OCI-LY7 (cell line): ENCODE measurements at places on chromosomes 1 and 21.

- DNase-seq, result no peak
These were observed 201.8 kb downstream of the DISC1 start for GRCh38 chr1:231828182-231828920.

DNA sequence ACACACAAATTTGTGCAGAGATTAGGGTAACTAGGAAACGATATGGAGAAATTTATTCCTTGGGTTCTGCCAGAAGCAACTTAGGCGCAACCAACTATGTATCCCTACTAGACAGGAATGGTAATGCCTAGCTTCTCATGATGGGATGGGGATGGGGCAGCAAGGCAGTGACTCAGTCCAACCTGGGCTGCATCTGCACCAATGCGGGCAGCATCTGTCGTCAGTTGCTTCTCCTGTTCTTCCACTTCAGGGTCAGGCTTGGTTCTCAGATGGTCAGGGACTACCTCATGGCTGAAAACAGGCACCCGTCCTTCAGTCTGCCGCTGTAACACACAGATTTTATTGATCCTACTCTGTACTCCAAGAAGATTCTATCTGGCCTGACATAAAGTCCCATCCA, 2.9 kb downstream of the MED8 start:
- DNase-seq, result no peak

DNA sequence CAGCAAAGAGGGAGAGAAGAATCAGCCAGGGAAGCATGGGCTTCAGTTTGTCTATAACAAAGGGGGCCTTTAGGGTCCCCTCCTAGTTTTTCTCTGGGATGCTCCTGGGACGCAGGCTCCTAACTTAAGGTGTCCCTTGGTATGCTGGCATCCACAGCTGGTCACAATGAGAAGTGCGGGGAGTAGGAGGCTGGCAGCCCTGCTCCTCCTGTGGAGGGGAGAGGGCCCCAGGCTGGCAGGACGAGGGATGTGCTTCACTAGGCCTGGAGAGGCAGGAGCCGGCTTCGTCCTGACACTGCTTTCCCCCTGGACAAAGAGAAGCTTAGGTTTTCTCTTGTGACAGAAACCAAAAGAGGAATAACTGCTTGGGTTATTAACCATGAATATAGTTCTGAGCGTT, 67.6 kb downstream of the NENF start:
- no peak for DNase-seq

GRCh38 chr1:33043267-33044092, 6.8 kb upstream of the AK2 start:
- DNase-seq, result no peak

- no peak for DNase-seq
These were observed 69.6 kb downstream of the LHX4 start for GRCh38 chr1:180299479-180300221.

- DNase-seq, result peak; percentile 54
These were observed 32.9 kb downstream of the ARHGEF10L start for GRCh38 chr1:17572264-17572985.

GRCh38 chr1:117166076-117166475, 44.5 kb upstream of the TRIM45 start:
- no peak for DNase-seq

DNA sequence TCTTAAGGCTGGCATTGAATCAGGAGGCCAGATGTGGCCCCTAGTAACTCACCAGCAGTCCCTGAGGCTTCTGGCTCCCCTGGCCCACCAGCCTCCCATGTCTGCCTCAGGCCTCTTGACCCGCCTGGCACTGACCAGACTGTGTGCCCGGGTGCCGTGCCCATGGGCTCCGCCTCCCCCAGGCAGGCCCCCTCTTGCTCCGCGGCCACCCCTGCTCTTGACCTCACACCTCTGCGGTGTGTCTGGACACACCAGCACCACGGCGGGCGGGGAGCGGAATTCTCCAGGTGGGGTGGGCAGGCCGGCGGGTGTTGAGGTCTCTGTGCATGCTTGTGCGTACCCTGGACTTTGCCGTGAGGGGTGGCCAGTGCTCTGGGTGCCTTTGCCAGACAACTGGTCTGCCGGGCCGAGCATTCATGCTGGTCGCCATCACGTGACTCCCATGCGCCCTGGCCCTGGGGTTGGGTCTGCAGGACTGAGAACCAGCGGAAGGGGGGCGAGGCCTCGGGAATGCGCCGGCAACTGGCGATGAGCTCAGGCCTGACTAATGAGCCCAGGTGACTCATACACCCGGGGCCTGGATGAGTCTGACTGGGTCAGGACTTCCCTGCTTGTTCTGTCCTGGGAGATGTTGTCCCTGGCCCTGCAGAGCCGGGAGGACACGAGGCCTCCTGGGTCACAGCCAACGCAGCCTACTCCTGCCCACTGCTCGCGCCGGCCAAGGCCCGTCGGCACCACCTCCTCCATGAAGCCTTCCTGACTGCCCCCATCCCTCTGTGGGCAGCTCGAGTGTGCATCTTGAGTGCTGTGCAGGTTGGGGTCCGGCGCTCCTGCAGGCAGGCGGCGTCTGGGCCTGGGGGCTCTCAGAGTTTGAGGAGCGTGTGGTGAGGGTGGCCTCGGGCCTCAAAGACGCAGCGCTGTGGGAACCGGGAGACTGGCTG, 22.6 kb downstream of the COL18A1 start:
- DNase-seq, result no peak

DNA sequence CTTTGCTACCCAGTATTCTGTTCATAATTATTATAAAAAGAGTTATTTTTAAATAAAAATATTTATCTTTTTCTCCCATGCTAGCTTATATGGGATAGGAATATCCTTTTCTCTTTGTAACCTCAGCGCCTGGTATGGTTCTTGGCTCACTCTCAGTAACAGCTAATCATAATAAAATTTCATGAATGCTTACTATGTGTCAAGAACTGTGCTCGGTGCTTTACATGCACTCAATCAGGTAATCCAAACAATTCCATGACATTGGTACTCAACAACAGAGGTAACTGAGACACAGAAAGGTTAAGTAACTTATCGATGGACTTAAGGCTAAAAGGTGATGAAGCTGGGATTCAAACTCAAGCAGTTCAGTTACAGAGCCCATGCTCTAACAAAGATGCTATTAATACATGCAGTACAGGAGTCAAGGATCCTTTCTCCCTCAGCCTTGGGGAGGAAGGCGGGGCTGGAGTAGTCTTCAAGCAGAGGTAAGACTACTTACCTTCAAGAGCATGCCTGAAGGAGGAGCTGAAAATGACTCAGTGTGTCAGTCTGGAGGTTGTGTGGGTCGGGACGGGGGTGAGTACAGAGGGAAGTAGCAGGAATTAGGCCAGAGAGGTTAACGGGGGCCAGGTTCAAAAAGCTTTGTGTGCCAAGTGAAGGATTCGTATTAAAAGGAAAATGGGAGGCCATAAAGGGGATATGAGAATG, 73.4 kb downstream of the PLPPR5 start:
- no peak for DNase-seq

DNA sequence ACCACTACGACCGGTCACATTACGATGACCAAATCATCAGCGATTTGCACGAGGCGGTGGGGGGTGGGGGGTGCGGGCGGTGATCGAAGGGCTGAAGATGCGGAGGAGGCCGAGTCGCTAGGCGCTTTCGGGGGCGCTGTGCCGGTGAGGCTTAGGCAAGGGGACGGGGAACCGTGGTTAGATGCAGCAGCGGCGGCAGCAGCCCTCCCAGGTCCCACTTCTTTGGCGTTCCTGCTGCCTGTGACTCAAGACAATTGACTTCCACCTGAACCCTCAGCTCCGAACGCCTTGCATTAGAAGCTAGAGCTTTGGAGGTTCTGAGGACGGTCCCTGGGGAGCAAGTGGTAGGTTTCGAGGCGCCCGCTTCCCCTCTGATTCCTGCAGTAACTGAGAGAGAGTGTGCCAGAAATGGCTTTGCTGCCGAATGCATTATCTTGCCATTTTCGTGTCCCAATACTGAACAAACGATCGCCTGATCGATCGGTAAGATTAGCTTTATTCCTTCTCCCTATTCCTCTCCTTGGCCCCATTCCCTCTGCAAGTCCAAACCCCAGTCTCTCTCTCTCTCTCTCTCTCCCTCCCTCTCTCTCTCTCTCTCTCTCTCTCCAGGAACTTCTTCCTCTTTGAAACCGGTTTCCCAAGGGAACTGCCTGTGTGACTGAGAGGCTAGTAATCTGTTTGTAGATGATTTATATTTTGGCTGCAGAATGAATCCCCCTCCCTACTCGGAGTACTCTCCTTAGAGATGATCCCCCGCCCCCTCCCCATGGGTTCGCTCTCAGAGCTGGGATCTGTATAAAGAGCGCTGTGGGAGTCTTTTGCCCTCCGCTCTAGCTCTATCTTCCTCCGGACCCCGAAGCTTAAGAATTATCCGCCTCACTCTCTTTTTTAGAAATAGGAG, 735 bp upstream of the BRINP3 start:
- no peak for DNase-seq

DNA sequence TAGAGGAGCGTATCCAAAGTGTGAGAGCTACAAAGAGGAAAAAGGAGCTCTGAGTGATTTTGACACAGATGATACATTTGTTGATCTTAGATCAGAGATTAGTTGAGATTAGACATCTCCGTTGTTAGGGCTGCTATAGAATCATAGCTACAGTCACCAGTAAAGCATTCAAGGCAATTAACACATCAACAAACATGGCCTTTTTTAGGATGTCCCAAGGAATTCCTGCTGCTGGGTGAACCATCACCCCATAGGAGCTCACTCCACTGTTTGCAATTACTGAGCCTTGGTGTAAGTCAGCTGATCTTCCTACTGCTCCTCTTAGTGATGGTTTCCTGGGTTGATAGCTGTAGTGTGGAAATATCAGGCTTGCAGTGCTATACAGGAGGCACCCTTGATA, 6.7 kb upstream of the RSRP1 start:
- DNase-seq, result no peak

GRCh38 chr1:56790036-56790435, 29.2 kb downstream of the FYB2 start:
- DNase-seq, result no peak

- DNase-seq, result no peak
These were observed 2.0 kb downstream of the HCN3 start for GRCh38 chr1:155279268-155279667.

GRCh38 chr1:105204836-105205371, 1455.2 kb downstream of the AMY1C start:
- no peak for DNase-seq

DNA sequence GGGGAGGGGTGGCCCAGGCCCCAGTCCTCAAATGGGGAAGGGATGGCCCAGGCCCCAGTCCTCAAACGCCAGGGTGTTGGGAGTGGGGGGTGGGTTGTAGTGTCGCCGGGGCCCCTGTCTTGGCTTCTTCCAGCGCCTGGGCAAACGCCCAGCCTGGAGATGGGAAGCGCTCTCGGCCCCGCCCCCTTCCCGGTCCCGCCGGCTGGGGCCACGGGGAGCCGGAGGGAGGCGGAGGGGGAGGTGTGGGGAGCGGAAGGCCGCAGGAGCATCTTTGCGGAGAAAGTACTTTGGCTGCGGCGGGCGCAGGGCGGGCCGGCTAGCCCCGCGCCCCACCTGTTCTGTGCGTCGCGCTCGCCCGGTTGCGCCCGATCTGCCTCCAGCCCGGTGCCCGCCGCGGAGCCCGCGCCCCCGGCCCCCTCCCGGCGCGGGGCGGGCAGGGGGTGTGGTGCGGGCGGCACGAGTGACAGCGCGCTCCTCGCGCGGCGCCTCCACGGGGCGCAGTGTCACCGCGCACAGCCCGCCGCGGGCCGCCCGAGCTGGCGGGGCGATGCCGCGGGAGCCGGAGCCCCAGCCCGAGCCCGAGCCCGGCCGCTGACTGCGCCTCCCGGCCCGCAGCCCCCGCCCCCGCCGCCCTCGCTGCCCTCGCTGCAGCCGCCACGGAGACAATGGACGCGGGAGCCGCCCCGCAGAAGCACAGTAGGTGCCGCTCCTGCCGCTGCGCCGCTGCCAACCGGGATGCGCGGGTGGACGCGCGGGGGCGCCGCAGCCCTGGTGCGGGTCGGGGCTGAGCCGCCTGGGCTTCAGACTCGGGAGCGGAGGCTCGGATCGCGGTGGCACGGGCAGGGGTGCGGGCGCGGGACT, 31.1 kb upstream of the PEX10 start:
- no peak for DNase-seq

- DNase-seq, result no peak
These were observed 149.2 kb downstream of the RASAL2 start for GRCh38 chr1:178243119-178243518.

GRCh38 chr1:22976461-22977243, 4.0 kb upstream of the LACTBL1 start:
- DNase-seq, result peak; percentile 78

- no peak for DNase-seq
These were observed 39.0 kb upstream of the F3 start for GRCh38 chr1:94580367-94581115.

GRCh38 chr21:29316029-29316742, 17.5 kb downstream of the BACH1 start:
- DNase-seq, result no peak

- no peak for DNase-seq
These were observed 17.7 kb downstream of the CNTN2 start for GRCh38 chr1:205060746-205061145.

- DNase-seq, result peak; percentile 48
These were observed 7.6 kb upstream of the ERG start for GRCh38 chr21:38505654-38506523.

DNA sequence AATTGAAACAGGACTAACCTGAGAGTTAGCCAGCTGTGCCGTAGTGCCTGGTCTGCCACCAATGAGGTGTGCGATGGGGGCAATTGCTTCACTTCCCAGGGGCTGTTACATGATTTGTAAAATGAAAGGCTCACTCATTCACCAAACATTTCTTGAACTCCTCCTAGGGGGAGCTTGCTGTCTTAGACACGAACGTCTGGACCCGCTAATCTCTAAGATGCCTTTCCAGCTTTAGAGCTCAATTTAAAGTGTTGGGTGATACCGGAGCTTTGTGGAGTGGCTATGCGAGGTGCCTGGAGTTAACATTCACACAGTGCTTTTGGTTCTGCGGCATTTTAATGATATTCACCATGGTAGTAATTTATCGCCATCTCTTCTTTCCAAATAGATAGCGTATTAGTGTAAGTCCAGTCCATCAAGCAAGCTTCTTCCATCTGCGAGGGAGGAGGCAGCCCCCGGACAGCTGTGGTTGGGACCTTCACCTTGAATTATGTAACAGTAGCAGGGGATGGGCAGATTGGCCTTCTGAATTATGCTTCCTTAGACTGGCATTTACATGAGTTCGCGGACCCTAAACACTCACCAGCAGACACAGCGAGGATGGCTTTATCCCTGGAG, 179.9 kb downstream of the ADSS2 start:
- DNase-seq, result no peak

DNA sequence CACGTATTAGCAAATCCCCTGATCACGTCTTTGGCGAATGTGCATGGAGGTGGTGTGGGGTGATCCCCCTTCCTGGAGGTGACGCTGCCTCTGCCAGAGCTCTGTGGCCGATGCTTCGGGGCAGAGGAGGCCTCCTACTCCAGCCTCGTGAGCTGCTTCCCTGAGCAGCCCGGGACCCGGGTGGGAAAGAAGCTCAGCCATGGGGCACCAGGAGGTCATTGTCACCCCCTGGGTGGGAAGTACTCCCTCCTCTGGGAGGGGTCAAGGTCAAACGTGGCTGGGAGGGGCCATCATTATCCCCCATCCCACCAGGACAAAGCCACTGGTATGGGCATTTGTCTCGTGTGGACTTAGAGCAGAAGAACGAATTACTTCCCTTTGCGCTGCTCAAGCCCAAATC, 40.7 kb downstream of the KCNAB2 start:
- DNase-seq, result no peak
